Activated CD4-positive, alpha-beta T cell treated with anti-CD3 and anti-CD28 coated beads for 4 hours (primary cell): ENCODE measurements at places on chromosomes 2 and 18.

GRCh38 chr2:15719566-15720313, 128.1 kb downstream of the DDX1 start:
- no peak for DNase-seq

DNA sequence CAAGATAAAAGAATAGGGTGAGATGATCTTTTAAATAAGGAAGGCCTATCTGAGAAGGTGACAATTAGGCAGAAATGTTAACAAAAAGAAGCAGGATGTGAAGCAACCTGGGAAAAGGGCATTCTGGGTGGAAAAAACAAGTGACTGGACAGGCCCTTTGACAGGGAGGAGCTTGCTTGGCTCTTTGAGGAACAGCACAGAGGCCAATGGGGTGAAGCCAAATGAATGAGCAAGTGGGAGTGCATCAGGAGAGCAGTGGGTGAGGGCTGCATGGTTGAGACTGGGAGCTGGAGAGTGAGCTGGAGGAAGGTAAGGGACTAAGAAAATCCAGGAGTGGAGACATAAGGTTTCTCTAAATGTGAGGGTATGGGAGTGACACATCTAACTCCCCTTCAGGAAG, 126.9 kb downstream of the TDRD15 start:
- no peak for DNase-seq

DNA sequence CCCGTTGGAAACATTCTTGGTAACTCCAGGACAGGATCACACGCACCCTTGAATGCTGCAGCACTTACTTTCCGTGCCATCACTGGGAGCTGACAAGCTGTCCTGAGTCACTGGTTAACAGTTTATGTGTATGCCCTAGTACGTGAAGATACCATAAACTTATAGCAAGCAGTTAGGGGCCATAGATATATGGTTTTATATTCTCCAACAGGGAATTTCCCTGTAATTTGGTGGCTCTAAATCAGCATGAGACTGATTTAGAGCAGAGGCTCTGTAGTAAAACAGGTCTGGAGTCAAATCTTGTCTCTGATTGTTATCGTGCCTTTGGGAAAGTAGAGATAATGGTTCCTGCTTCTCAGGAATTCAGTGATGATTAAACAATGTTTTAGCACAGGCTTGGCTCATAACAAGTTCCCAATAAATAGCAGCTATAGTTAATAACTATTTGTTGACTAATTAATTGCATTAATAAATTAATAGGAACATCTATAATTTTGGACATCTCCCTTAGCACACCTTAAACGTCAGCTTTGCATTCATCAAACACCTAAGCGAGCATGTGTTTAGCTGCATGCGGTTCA, 215.2 kb downstream of the VAPA start:
- no peak for DNase-seq

- peak; percentile 77 for DNase-seq
Observed at GRCh38 chr18:3450012-3450798, at the start of gene TGIF1. Gene TGIF1 (plus strand): TSS chr18:3450172. CDS start chr18:3450490, 318 bp downstream.

DNA sequence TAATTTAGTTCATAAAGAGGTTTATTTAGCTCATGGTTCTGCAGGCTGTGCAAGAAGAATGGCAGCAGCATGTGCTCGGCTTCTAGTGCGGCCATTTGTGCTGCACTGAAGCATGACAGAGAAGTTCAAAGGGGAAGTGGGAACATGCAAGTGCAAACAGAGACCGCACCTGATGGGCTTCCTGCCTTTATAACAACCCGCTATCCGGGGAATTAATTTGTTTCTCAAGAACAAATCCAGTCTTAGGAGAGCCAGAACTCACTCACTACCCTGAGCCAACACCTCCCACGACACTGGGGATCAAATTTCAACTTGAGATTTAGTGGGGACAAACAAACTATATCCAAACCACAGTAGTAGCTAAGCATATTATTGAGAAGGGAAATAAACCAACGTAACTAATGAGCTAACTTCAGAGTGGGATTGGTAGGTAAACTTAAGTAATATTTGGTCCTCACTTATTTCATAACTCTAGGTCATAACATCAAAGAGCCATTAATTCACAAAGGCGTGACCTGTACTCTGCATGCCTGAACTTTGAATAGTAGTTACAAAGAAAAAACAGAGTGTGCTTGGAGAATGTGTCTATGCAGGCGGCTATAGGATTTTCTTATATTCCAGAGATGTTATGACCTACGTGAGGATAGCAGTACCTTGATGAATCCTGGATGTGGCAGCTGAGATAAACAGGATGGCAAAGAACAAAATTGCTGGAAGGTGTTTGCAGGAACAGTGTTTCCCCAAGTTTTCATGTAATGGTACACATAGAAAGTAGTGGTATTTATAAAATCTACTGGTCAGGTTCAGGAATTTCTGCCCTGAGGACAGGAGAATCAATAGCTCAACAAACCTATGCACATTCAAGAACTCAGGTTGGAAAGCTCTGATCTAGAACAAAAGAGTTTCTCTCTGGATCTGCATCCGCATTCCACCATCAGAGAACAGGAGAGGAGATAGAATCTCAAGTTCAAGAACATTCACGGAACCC, 845.9 kb upstream of the ID2 start:
- DNase-seq, result no peak

GRCh38 chr2:220104871-220105351, 477.5 kb downstream of the SLC4A3 start:
- no peak for DNase-seq

- DNase-seq, result peak; percentile 43
Observed at GRCh38 chr2:112187046-112187715, 49.0 kb downstream of the FBLN7 start.

DNA sequence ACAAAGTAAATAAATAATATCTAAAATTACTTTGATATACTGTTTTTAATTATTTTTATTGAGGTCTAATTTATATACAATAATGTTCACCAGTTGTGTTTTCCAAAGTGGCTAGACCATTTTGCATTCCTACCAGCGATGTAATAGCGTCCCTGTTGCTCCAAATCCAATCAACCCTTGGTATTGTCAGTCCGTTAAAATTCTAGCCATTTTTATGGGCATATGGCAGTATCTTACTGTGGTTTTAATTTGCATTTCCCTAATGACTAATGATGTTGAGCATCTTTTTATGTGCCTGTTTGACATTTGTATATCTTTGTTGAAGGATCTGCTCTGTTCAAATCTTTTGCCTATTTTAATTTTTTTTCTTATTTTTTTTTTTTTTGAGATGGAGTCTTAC, 185.0 kb downstream of the PRPF40A start:
- DNase-seq, result no peak

DNA sequence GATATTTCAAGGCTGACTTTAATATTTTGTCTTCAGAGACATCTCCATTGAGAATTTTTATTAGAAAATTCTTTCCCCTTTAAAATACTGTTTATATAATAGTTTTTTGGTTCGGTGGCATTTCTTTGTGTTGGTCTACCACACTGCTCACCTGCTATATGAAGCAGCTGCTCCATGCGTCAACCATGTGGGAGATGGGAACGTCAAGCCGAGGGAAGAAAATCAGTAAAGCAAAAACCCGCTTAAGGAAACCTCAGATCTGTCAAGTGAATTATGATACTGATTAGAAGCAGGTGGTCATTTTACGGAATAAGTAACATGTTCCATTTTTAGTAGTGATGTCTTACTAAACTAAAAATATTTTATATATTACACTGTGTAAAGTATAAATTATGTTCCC, 5.6 kb upstream of the TMEM17 start:
- no peak for DNase-seq

DNA sequence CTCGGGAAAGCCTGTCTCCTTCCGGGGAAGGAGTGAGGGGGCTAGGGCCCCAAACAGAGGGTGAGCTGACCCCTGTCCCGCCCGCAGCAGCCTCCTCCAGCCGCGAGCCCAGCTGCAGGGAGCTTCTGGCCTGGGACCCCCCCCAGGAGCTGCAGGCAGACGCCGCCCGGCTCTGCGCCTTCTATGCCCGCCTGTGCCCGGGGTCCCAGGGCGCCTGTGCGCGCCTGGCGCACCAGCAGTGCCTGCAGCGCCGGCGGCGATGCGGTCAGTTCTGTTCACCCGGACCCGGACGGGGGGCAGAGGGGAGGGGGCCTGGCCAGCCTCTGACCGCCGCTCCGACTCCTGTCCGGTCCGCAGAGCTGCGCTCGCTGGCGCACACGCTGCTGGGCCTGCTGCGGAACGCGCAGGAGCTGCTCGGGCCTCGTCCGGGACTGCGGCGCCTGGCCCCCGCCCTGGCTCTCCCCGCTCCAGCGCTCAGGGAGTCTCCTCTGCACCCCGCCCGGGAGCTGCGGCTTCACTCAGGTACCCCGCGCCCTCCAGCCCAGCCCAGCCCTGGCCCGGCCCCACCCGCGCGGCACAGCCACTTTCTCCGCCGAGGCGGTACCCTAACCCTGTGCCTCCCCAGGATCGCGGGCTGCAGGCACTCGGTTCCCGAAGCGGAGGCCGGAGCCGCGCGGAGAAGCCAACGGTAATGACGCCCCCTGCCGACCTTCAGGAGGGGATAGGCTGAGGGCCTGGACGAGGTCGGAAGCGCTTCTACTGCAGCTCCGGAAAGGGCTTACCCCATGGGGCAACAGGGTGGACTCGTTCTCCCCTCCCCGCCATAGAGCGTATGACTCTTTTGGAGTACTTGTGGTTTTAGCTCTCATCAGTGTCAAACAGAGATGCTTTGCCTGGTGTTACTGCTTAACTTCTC, 2.0 kb upstream of the CHRND start:
- DNase-seq, result no peak

- DNase-seq, result no peak
Observed at GRCh38 chr2:9308186-9308955, 101.8 kb downstream of the ASAP2 start.

DNA sequence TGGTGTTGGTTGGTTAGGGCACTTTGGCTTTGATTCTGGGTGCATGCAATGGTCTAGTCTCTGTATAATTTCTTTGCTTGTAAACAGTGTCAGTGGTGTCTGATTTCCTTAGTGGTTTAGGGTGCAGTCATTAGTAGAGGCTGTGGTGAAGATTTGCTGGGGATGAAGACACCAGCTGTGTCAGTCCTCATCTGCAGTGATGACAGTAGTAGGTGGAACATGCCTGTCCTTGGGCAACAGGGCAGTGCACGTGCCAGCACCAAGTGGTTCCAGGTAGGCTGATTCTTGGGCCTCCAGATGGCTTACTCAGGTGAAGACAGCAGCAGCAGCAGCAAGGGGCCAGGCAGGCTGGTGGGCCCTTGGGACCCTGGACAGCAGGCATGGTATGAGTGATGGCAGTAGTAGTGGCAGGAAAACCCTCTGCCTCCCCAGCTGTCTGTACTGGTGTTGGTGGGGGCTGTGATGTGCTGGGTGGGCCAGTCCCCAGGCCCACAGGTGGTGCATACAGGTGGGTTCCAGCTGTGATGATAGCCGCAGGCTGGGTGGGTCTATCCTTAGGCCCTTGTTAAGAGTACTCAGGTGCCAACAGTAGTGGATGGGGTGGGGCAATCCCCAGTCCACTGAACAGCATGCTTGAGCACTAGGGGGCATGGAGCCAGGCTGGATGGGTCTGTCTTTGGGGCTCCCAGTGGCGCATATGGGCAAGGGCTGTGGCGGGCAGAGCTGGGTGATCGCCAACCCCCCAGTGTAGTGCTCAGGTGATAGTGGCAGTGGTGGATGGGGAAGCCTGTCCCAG, 140.7 kb upstream of the THUMPD2 start:
- DNase-seq, result no peak
